Peyer's patch (tissue), 4 donors: ENCODE measurements at places on chromosomes 13 and 19. TPM values are rescaled to one million over a fixed set of nuclear protein-coding genes. Genes with fewer than 3 reads are reported as not detected.

GRCh38 chr13:114124921-114125320, 7.5 kb downstream of the RASA3 start:
- no peak for DNase-seq

Gene ZSCAN4
- not detected for total RNA-seq

DNA sequence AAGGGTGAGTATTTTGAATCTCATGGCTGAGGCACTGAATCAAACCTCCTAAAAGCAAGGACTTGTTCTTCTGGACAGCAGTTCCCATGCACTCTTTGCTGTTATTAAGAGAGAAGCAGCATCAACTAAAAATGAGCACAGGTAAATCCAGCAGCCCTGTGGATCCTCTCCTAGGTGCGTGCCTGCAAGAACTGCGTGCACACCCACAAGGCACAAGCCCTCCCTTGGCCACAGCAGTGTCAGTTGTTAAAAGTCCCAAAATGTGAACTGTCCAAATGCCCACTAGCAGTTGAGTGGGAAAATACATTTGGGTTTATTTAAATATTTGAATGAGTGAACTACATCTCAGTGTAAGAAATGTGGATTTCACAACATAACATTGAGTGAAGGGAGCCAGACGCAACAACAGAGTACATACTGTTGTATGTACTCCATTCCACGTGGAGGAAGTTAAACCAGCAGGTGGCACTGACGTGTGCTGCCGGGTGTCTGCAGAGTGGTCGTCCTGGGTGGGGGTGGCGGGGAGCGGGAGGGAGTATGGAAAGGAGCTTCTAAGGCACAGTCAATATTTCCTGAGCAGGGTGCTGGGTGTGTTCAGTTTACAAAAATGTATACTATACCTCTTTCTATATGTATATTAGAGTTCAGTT, 266.4 kb downstream of the NALCN start:
- no peak for DNase-seq

GRCh38 chr19:21587549-21587948, 82.1 kb downstream of the ZNF429 start:
- DNase-seq = no peak

Gene TPM4
- 131 TPM for total RNA-seq

DNA sequence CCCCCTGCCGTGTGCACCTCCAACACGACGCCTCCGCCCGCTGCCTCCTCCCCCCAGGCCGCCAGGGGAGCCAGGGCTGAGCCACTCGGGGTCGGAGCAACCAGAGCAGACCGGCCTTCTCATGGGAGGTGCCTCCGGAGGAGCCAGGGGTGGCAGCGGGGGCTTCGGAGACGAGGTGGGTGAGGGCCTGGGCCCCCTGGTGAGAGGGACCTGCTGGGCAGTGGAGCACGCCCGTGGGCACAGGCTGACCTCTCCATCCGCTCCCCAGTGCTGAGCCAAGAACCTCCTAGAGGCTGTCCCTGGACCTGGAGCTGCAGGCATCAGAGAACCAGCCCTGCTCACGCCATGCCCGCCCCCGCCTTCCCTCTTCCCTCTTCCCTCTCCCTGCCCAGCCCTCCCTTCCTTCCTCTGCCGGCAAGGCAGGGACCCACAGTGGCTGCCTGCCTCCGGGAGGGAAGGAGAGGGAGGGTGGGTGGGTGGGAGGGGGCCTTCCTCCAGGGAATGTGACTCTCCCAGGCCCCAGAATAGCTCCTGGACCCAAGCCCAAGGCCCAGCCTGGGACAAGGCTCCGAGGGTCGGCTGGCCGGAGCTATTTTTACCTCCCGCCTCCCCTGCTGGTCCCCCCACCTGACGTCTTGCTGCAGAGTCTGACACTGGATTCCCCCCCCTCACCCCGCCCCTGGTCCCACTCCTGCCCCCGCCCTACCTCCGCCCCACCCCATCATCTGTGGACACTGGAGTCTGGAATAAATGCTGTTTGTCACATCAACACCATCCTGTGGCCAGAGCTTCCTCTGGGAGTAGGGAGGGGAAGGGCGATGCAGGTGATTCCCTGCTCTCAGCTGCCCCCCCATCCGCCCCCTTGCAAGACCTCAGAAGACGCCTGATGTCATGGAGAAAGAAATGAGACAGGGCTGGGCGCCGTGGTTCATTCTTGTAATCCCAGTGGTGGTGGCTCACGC, 12.0 kb downstream of the BCAM start:
- no peak for DNase-seq

GRCh38 chr13:37087486-37087885, 18.0 kb downstream of the CSNK1A1L start:
- DNase-seq = no peak

- DNase-seq = no peak
These were observed 338.0 kb upstream of the ATXN8OS start for GRCh38 chr13:69769608-69770007.

GRCh38 chr13:108955741-108956140, 326.3 kb downstream of the MYO16 start:
- no peak for DNase-seq

Gene LYPD3
- not detected for total RNA-seq

DNA sequence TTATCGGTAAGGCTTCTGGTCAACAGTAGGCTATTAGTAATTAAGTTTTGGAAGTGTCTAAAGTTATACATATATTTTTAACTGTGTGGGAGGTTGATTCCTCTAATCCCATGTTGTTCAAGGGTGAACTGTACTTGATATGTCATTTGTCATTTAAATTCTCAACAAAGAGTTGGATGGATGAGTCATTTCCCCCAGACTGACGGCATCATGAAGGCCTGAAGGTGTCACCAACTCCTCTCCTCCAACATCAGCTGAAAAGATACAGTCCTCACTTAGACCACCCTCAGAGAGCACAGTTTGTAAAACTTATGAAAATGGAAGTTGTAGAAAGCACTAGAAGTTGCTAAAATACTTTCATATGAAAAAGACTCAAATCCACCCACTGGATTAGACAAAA, 48.8 kb downstream of the DCLK1 start:
- no peak for DNase-seq

Gene AKT2
- total RNA-seq = 91.6 TPM

GRCh38 chr19:3073931-3074595, 11.8 kb upstream of the TLE5 start:
- no peak for DNase-seq

Gene FAM124A
- total RNA-seq = 0.35 TPM

Gene FXYD3
- 1,056 TPM for total RNA-seq

- no peak for DNase-seq
These were observed 31.1 kb downstream of the RDH8 start for GRCh38 chr19:10044390-10044789.

DNA sequence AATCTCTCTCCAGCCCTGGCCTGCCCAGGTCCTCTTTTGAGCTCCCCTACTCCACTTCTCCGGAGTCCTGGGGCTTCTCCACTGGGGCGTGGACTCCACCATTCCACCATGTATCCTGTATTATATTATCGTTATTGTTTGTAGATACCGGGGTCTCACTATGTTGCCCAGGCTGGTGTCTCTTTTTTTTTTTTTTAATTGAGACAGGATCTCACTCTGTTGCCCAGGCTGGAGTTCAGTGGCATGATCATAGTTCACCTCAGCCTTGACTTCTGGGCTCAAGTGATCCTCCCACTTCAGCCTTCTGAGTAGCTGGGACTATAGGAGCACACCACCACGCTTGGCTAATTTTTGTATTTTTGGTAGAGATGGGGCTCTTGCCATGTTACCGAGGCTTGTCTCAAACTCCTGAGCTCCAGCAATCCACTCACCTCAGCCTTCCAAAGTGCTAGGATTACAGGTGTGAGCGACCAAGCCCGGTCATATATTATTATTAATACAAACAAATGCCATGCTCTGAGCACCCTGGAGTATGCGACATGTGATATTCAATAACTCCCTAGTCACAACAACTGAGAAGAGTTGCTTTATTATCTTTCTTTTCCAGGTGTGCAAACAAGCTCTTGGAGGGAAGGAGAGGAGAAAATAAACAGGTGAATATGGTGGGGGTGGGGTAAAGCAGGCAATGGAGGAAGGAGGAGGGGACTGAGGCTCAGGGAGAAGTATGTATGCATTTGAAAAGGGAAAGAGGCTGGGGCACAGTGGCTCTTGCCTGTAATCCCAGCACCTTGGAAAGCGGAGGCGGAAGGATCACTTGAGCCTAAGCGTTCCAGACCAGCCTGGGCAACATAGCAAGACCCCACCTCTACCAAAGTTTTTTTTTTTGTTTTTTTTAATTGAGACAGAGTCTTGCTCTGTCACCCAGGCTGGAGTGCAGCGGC, 2.8 kb upstream of the CERS4 start:
- DNase-seq = no peak

DNA sequence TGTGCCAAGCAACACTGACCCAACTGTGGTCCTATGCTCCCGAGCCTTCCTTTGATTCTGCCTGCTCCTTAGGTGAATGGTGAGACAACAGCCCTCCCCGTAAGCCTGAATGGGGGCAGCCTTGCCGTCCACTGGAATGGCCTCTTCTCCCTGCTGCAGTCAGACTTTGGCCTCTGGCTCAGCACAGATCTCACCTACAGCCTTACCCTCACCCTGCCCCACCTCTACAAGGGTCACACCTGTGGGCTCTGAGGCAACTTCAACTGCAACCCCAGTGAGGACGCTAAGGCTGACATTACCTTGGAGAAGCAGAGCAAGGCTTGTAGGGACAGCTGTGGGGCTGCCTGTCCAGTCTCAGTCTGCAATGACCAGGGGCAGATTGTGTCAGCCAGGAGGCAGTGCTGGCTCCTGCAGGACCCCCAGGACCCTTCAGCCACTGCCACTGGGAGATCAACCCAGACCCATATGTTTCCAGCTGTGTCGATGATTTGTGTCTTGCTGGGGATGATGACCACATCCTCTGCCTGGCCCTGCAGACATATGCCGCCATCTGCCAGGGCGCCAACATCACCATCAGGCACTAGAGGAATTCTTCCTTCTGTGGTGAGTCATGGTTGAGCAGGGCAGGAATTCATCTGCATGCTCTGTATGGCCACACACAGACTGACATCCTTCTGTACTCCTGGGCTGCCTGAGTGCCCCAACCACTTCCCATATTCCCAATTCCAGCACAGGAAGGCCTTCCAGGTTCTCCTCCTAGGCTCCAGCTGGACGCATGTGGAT, 27.3 kb upstream of the FXYD3 start:
- no peak for DNase-seq

Gene RUBCNL
- total RNA-seq = 10.3 TPM

Gene FGF21
- total RNA-seq = not detected

- no peak for DNase-seq
These were observed 103.3 kb downstream of the DLEU7 start for GRCh38 chr13:50740052-50740741.

DNA sequence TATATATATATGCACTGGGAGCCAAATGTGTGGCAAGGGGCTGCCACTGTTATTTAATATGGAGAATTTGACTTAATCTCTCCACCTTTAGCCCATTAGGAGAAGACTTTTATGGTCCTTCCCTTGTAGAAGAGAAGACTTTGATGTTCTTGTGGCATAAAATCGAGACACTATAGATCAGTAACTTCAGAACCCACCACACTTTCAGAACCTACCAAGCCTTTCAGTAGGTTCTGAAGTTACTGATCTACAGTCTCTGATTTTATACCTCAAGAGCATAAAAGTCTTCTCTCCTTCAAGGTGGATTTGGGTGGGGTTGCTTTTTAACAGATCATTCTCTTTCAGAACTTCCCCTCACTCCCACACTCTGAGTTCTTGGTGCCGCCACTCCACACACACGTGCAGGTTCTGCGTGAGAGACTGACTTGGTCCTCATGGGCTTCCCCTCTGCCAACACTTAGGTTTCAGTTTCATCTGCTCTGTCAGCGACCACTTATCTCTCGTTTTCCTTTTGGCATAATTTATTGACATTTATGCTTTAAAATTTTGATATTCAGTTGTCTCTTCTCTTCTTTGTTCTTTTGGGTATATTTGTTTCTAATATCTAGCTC, 213.4 kb upstream of the PCDH17 start:
- DNase-seq = no peak

GRCh38 chr13:23579896-23580683, 9.9 kb downstream of the TNFRSF19 start:
- DNase-seq = no peak

Gene STARD13
- total RNA-seq = 33.9 TPM

- no peak for DNase-seq
These were observed 278.0 kb downstream of the FGF9 start for GRCh38 chr13:21948769-21949474.

Gene ZNF701
- total RNA-seq = 36.5 TPM

Gene ALG11
- total RNA-seq = 18.6 TPM

DNA sequence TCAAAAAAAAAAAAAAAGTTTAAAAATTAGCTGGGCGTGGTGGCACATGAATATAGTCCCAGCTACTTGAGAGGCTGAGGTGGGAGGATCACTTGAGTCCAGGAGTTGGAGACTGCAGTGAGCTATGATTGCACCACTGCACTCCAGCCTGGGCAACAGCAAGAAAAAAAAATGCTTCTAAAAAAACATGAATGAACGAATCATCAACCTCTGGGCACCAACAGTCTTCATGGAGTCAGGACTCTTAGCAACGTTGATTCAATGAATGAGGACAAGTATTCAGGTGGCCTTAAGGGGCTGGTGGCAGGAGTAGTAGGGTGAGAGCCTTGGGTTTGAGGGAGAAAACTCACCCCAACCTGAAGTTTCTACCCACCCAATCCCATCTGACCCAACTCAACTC, 20.6 kb upstream of the OLFM2 start:
- no peak for DNase-seq

DNA sequence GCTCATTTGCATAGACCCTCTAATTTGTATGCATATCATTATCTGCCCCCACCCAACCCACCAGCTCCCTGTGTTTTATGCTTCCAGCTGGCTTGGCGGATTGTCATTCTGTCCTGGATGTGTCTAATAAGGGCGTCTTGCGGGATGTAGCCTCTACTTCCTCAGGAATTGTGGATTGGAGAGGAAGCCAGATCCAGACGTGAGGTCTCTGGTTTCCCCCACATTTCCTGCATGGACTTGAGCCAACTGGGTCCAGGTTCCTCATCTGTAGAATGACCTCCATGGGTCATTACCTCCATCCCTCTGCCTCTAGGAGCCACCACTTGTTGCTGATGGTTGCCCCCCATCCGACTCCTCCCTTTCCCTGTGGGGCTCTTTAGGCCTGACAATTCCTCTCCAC, 7.3 kb downstream of the TNFSF14 start:
- no peak for DNase-seq

GRCh38 chr19:46173886-46174480, 25.9 kb downstream of the IGFL2 start:
- no peak for DNase-seq

- DNase-seq = no peak
These were observed 5.1 kb downstream of the CIC start for GRCh38 chr19:42274065-42274682.

DNA sequence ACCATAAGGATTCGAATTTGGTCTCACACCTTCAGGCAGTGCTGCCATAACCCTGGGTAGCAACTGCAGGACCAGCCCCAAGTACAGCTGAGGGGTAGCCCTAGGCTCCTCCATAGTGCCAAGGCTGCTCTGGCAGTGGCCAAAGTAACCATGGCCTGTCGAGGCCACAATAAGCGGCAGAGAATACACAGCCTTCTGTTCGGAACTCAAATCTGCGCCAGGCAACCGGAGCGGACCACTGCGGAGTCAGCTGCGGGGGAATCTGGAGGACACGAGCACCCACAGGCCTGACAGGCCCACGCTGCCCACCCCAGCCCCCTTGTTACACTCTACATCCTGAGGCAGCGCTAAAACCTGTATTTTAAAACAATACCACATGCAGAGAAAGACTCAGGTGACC, 48.7 kb downstream of the CCDC70 start:
- DNase-seq = no peak
